ENCODE measurements at places on chromosomes 16 and 17. TPM values are rescaled to one million over a fixed set of nuclear protein-coding genes. Genes with fewer than 3 reads are reported as not detected.

GRCh38 chr16:28502290-28502689 is 4.3 kb downstream of the IL27 start:
- DNase-seq = no peak

DNA sequence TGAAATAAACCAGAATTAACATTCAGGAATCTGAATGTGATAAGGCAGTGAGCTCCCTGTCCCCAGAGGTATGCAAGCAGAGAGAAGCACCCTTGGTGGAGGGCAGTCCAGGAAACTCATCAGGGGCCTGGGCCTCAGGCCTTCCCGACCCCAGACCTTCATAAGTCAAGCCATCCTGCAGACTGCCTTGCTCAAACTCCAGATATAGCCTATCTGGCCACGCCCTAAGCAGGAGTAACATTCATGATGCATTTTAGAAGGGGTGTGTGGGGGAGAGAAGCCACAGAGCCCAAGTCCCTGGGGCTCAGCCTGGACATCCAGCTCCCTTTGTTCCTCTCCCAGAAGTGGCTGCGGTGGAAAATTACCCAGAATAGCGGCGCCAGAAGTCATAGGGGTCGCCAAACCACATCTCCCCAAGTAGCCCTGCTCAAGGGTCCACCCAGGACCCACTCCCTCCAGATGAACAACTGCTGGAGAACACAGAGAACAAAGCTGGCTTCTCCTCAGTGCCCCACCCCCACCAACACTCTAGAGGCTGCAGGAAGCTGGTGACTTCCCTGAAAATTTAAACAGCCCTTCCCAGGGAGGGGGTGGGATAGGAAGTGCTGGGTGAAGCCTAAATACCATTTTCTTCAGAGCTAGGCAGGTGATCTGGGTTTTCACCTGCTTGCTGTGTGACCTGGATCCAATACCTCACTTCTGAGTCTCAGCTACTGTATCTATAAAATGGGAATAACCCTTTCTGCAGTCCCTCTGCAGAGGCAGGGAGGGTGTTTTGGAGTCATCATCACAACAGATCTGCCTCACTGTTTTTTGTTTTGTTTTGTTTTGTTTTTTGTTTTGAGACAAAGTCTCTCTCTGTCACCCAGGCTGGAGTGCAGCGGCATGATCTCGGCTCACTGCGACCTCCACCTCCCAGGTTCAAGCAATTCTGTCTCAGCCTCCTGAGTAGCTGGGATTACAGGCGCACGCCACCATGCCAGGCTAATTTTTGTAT is 1.5 kb upstream of the SREBF1 start:
- DNase-seq = no peak

DNA sequence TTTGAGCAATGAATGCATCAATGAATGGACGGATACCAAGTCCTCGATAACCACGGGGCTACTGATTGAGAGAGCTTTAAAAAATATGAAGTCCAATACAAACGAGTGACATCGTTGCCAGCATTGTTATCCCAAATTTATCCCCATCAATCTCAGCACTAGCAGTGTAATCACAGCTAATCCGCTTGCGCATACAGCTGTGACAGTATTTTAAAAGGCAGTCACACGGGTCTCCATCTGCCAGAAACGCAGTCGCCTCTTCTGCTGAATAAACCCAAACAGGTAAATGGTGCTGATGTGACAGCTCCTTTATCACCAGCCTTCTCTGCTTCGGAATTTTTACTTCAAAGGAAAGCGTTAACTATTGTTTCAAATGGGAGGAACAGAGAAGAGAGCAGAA is 311.1 kb downstream of the XYLT1 start:
- no peak for DNase-seq

Gene GRIN2A
- 0.74 TPM for total RNA-seq

Measured in mesenteric fat pad (tissue), 1 donor.